Fibroblast of lung (primary cell): ENCODE measurements at places on chromosomes 1 and 21. TPM values are rescaled to one million over a fixed set of nuclear protein-coding genes. Genes with fewer than 3 reads are reported as not detected.

Gene OR2L5
- not detected in 2 replicates for total RNA-seq

DNA sequence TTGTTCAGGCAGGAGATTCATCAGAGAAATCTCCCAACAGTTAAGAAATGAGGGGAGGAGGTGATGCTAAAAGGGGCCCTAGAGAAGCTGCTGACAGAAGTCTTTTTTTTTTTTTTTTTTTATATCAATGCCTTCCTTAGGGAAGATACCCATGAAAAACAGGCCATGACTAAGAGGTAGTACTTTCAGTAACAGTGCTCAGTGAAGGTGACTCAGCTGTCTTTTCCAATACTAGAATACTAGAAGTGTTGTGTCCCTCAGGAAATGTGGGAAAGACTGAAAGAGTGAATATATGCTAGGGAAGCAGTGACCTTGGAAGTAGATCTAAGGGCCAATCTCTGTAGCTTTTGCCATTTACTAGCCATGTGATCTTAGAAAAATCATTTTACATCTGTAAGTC is 52.4 kb upstream of the SLFNL1 start:
- DNase-seq = peak; percentile 75

Gene RPTN
- not detected in 2 replicates for total RNA-seq

DNA sequence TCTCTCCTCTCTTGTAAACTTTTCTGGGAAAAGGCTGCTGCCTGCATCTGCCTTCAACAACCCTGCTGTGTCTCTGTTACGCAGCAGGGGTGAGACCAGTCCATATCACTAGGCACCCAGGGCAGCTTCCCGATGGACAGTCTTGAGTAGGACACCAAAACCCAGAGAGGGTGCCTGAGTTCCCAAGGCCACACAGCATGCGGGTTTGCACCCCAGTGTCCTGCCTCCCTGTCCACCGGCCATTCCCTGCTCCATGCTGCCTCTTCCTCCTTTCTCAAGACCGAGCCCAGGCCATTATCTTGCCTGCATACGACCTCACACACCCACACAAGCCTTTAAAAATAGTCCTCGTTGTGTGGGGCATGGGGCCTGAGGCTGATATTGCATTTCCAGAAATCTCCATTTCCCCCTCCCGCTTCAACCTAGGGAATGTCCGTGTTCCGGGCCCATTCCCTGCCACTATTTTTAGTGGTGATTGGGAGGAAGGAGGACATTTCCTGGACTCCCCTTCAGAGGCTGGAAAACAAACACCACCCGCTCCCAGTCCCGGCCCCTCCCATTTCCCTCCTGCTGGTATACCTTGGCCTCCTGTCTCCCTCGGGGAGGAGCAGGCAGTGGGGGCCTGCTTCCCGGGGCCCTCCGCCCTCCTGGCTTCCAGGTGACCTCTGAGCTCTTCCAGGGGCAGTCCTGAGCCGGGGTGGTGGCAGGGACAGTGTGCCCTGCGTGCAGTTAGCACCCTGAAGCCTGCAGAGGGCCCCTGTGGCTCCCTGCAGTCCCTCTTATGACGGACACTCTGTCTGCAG is 132.4 kb upstream of the TMEM51 start:
- no peak for DNase-seq

DNA sequence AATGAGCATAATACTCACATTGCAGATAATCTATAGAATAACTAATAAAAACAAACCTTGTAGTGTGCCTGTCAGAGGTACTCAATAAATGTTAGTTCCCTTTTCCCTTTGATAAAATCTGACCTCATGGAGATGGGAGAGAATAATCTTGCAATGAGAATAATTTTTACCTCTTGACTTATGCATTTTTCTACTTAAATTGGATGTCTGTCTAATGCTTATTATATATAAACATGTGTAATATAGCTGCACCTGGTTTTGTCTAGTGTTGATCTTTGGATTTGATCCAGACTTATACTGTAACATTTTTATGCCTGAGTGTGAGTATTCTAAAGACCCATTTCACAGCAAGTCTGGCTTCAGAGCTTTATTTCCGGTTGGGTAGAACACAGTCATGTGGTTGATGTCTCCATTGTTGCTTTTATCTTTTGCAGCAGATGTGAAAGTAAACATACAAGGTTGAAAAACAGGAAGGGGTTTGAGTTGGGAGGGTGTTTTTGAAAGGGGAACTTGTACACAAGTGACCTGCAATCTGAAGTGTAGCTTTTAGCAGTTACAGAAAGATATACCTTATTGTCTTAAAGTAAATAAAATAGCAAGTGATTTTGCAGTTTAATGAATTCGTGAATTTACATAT is 12.4 kb downstream of the EPB41 start:
- no peak for DNase-seq

DNA sequence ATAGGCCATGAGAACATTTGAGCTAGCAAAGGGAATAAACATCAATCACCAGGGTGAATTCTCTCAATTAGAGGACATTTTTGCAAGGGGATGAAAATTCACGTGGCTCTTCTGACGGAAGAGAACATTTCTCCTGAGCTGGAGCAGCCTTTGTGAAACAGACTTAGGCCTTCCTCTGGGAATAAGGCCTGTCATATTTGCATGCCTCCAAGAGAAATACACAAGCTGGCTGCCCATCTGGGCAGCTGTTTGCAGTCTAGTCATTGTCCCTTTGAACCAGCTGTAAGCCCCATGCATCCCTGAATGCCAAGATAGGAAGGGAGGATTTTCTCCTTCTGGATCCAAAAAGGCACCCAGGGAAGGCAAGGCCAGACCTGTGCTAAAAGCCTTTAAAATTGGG is 5.5 kb downstream of the LEMD1 start:
- no peak for DNase-seq

GRCh38 chr21:43814215-43815106 is 25.1 kb downstream of the RRP1 start:
- peak; percentile 6 for DNase-seq

- DNase-seq = peak; percentile 19
Observed at GRCh38 chr1:222792744-222793143, 22.1 kb upstream of the DISP1 start.

Gene FAM72B
- 0.51 and 2.3 TPM in 2 replicates for total RNA-seq

Gene FMO1
- 0.77 TPM in 1 of 2 replicates, not detected in the other for total RNA-seq

DNA sequence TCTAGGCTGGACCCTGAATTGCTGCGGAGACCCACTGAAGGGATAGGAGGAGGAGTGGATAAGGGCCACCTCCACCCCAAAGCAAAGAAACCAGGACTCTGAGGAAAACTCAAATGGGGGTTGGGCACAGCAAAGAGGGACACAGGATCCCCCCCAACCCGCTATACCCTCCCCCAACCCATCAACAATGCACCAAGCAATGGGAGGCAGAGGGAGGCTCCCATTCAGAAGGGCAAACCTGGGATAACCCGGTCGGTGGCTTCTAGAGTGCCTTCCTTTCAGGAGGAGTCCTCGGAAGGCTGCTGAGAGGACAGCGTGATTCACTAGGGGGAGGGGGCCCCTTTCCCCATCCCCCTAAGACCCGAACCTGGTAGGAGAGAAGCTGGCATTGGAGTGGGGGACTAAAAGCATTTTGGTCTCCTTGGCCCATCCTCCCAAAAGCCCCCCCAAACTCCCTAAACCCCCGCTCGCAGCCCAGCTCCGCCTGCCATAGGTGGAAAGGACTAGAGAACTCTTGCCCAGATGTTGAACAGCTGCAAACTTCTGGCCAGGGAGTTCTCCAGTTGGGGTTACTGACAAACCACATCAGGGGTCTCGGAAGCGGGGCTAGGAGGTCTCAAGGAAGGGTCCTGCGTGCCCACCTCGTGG is 1.3 kb downstream of the MEF2D start:
- no peak for DNase-seq

DNA sequence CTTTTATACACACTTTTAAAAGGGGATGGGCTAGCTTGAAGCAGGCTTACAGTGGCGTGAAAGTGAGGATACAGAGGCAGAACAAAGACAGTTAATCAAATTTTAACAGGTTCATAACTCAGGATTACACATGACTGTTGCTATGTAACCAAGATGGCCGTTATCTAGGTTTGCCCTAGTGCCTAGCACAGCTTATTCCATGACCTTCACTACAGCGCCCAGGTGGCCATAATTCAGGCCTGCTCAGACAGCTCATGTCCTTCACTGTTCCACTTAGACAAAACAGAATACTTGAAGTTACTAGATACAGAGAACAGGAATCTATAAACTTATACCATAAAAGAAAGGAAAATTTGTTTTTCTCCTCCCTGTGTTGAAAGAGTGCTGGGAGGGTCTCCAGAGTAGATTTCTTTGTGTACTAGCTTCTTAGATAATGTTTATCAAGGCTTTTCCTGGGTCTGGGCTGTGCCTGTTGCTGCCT is 6.2 kb upstream of the SPRR2F start:
- DNase-seq = no peak

Gene ASTN1
- total RNA-seq = under 0.01 and 0.17 TPM in 2 replicates

DNA sequence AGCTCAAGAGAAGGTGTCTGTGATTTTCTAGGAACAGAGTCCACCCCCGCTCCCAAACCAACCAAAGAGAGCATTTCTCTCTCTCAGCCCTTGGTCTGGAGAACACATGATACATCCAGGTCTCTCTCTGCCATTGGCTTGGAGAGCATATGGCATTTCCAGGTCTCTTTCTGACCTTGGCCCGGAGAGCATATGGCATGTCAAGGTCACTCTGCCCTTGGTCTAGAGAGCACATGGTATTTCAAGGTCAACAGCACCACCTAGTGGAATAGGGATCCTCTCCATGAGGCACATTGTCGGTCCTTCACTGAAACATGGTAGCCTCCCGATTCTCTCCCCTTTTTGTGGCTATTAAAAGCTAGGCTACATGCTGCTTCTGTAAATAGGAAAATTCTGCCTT is 437.7 kb upstream of the OLFM3 start:
- DNase-seq = no peak

Gene CFHR1
- total RNA-seq = under 0.01 and 0.50 TPM in 2 replicates

DNA sequence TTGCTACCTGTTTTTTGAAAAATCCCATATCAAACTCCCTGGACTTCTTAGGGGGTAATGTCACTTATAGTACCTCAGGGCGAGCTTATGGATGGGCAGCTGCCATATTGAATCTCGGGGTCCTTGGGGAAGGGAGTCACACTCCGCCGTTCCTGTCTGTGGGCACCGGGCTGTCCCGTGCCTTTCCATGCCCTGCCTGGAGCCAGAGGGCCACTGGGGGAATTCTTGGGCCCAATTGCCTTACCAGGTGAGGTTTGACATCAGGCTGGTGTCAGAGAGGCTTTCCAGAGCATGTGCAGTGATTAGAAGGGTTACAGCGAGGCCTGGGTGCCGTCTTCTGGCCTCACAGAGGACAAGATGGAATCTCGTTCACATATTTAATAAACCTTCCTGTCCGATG is 28.8 kb downstream of the QSOX1 start:
- DNase-seq = no peak

DNA sequence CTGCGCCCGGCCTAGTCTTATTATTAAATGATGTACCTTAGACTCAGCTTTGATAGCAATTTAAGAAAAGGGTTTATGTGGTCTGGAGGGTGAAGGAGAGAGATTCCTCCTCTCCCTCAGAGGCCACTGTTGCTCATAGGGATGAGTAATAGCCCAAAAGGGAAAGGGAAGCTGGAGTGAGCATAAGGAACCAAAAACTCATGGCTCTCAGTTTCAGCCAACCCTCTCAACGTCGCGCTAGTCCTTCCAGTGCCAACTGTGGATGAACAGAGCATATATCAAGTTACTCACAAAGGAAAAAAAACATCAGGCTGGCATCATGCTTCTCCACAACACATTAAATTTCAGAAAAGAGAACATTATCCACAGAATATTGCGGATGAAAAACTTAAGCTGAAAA is 8.3 kb upstream of the GPR89B start:
- DNase-seq = no peak

Gene TTC34
- total RNA-seq = under 0.01 and 0.17 TPM in 2 replicates
